Urinary bladder (tissue), 4 donors: ENCODE measurements at places on chromosomes 16 and 17. TPM values are rescaled to one million over a fixed set of nuclear protein-coding genes. Genes with fewer than 3 reads are reported as not detected.

DNA sequence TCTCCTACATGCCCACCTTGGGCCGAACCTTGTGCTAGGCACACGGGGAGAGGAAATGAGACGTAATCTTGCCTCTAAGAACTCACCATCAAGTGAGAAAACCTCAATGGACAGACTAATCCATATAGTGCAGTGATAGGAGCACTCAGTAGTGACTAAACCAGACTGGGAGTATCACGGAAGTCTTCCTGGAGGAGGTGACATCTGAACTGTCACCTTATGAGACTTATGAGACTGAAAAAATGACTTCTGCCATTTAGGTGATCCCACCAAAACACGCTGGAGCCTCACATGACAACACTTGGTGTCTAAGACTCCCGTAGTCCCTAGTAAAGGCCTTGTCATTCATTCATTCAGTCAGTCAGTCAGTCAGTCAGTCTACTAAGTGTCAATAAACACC lies 27.3 kb upstream of the MRTFB start:
- DNase-seq = no peak

- no peak for DNase-seq
Observed at GRCh38 chr17:44119798-44120197, 3.6 kb downstream of the HDAC5 start.

Gene EFCAB13
- polyA plus RNA-seq = 1.4 TPM

DNA sequence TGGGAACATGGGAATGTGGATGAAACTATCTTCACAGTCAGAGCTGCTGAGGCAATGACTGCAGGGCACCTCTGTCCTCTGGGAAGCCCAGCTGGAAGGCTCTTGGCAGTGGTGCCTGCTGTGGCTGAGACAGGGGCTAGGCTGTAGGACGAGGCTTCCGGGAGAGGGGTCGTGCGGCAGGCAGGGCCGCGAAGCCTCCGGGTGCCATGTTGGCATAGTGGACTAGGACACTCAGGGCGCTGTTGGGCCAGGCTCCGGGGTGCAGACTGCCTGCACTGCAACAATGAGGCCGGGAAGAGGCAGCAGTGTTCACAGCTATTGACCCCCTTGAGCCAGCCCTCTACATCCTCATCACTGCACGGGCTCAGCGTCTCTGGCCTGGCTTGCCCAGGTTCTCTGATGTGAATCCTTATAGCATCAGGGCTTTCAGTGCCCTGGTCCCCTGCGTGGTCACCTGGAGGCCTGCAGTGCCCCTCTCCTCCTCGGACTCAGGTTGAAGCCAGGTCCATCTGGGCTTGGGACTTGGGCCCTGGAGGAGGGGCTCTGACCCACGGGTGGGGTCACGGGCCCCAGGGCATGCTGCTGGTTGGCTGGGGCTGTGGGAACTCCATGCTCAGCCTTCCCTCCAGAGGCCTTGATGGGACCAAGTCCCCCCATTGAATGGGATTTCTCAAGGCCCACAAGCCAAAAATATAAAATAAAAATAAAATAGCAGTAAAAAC lies 91.6 kb downstream of the TNFRSF13B start:
- DNase-seq = no peak

- no peak for DNase-seq
Observed at GRCh38 chr17:15469260-15469659, 1.8 kb upstream of the CDRT4 start.

- DNase-seq = no peak
Observed at GRCh38 chr16:57627184-57627871, 1.1 kb upstream of the ADGRG1 start.

GRCh38 chr17:78934681-78935418 lies 9.7 kb upstream of the TIMP2 start:
- DNase-seq = no peak

- DNase-seq = no peak
Observed at GRCh38 chr16:57041182-57042156, 50.9 kb upstream of the CPNE2 start.

DNA sequence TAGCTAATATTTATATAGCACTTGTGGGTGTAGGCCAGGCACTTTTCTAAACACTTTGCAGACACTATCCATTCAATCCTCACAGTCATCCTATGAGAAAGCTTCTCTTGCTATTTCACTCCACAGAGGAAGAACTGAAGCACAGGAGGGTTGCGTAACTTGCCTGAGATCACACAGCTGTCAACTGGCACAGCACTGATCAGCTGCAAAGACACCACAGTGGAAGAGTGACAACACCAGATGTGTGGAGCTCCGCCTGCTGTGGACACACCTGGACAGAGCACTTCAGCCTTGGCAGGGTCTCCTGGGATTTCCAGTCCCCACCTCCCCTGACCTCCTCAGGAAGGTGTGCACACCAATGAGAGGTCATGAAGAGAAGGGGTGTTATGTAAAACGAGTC lies 13.3 kb upstream of the CNEP1R1 start:
- DNase-seq = no peak

DNA sequence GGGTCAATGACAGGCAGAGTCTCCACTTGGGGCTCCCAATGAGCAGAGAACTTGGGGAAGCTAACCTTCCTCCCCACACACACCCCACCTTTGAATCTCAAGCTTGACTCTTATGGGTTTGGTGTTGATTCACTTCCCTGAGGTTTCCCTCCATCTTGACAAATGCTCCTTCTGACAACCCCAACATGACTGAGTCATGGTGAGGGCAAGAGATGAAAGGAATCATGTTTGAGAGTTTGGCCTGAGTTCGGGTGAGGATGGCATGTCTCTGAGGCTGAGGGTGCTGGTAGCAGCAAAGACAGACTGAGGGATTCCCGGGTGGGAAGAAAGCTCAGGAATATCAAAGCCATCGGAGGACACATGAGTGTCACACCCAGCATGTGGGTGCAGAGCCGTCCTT lies 18.7 kb downstream of the KRT9 start:
- DNase-seq = no peak

Gene PRSS21
- 0.11 TPM for polyA plus RNA-seq

DNA sequence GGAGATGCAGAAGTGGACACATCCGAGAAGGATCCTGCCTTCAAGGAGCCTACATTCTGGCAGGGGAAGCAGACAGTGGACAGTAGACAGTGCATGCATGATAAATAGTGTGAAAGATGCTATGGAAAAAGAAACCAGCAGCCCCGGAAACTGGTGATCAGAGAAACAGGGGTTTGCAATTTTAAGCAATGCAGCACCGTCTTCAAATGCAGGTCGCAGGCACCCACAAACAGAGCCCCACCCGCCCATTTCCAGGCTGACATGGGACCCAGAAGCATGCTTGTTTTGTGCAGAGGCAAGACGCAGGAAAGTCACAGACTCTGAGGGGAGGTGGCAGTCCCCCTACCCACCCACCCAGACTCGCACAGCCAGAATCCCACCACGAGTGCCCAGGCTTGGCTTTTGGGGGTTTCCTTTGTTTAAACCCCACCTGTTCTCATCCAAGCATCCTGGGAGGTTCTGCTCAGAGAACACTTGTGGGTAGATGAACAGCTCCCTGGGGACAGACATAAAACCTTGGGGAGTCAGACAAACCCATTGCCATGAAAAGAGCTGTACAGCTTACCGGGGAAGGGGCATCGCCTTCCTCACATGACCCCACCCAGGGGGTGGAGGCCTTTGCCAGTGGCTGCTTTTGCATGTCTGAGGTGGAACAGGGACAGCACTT lies 114.3 kb downstream of the MGAT5B start:
- DNase-seq = no peak

Gene ALOX15B
- polyA plus RNA-seq = 5.6 TPM

Gene ADGRG1
- 36.1 TPM for polyA plus RNA-seq

DNA sequence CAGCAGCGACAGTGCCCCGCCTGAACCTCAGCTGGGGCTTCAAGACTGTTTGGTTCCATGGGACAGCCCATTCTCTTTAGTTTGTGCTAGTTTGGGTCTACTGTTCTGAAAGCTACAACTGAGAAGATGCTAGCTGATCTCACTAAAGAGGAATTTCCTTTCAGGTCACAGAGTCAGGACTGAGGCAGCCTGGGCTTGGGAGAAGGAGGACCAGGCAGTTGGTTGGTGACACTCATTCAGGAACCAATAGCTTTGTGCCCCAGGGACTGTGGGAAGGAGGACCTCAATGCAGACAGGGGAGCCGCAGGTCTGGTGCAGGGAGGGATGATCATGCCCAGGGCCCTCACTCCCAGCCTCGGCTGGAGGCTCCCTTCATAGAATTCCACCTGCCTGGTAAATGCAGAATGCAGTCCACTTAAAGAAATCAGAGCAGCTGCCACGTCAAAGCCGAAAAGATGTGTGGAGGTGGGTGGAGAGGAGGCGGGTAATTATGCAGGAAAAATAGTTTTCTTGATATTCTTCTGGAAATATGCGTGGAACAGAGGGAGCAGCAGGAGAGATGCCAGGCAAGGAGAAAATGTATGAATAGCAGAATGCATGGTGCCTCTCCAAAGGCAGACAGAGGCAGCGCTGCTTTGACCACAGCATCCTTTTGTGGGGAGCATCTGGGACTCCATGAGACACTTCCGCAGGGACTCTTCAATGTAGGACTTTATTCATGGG lies 32.6 kb upstream of the ZFP90 start:
- DNase-seq = no peak
